ENCODE measurements at places on chromosomes 3 and 15. TPM values are rescaled to one million over a fixed set of nuclear protein-coding genes. Genes with fewer than 3 reads are reported as not detected.

- H3K4me3 ChIP-seq, result no peak overlapping the region
- no peak for DNase-seq
- H3K4me1 ChIP-seq, result peaks cover 12% of the 10 kb centered on the region
- H3K27ac ChIP-seq, result no peak overlapping the region
- H3K36me3 ChIP-seq, result no peaks in the 10 kb centered on the region
- H3K27me3 ChIP-seq, result peaks cover 38% of the 10 kb centered on the region
These were observed 1.0 kb downstream of the LRRC3B start for GRCh38 chr3:26623419-26624208.

- H3K4me1 ChIP-seq, result peaks cover 7% of the 10 kb centered on the region
- peaks cover 6% of the 10 kb centered on the region for H3K36me3 ChIP-seq
- no peak for DNase-seq
- H3K4me3 ChIP-seq, result no peak overlapping the region
These were observed 26.3 kb upstream of the MITF start for GRCh38 chr3:69712933-69713332.

DNA sequence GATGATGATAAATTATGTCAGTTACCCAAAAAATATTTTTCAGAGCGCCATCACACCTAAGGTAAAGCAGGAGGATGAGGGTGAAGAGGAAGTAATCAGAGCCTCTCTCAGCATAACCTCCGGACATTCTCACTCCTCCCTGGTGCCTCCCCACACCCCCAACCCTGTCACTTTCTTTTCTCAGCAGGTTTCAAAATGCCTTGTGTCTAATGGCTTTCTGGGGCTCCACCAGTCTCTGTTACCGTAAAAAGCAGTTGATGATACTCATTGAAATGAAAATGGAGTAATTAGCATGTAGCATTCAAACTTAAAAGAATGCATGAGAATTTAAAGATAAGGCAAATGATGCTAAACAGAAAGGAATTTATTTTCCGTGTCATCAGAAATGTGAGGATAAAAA is 180.0 kb downstream of the ERC2 start:
- H3K4me3 ChIP-seq, result no peak overlapping the region
- no peaks in the 10 kb centered on the region for H3K36me3 ChIP-seq
- H3K4me1 ChIP-seq, result peaks cover 54% of the 10 kb centered on the region
- no peaks in the 10 kb centered on the region for H3K27me3 ChIP-seq
- H3K27ac ChIP-seq, result no peak overlapping the region

DNA sequence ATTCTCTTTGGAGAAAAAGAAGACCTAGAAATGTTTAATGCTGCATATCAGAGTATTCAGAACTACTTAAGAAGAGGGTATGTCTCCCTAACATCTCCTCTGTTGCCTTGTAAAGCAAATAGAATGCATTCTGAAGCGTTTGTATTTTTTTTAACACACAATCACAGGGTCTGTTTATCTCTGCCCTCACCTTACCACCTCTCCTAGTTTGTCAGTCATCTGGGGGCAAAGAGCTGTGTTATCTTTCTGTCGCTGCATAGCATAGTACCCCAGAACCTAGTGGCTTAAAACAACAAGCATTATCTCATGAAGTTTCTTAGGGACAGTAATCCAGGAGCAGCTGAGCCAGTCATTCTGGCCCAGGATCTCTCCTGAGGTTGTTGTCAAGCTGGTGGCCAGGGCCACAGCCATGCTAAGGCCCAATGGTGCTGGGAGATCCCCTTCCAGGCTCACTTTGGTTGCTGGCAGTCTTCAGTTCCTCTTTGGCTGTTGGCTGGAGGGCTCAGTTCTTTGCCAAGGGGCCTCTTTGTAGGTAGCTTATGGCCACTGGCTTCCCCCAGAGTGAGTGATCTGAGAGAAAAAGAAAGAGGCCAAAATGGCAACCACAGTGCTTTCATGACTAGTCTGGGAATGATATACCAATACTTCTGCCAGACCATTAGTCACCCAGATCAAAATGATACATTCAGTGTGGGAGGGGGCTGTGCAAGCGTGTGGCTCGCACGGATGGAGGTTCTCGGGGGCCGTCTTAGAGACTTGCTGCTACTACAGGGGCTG is 17.8 kb downstream of the EDEM1 start:
- H3K27ac ChIP-seq, result no peak overlapping the region
- H3K4me1 ChIP-seq, result peaks cover 8% of the 10 kb centered on the region
- peaks cover 95% of the 10 kb centered on the region for H3K36me3 ChIP-seq
- no peaks in the 10 kb centered on the region for H3K27me3 ChIP-seq
- no peak overlapping the region for H3K4me3 ChIP-seq

DNA sequence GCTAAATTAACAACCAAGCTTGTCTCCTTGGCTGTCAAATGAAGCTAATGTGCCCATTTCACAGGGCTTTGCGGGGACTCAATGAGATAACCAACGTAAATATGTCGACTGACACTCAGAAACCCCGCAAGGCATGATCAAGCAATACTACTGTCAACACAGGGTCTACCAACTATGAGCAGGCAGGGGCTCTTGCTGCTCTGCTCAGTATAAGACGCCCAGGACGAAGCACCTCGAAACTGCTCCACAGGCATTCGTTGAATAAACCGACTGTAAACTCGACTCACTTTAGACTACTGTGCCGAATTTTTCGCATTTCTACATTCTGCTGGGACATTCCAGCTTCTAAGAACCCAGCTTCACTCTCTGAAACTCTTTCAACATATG is 55.0 kb downstream of the FEZF2 start:
- no peaks in the 10 kb centered on the region for H3K36me3 ChIP-seq
- no peak overlapping the region for H3K4me3 ChIP-seq
- H3K27me3 ChIP-seq, result peaks cover 95% of the 10 kb centered on the region
- no peaks in the 10 kb centered on the region for H3K4me1 ChIP-seq

Gene IMPG2
- 0.26 TPM for total RNA-seq

Gene KIF15
- total RNA-seq, result 5.6 TPM

Gene TMCO5A
- total RNA-seq, result not detected

Gene PRSS50
- not detected for total RNA-seq
